Gastrocnemius medialis (tissue), 4 donors: ENCODE measurements at places on chromosomes 5 and 9. TPM values are rescaled to one million over a fixed set of nuclear protein-coding genes. Genes with fewer than 3 reads are reported as not detected.

DNA sequence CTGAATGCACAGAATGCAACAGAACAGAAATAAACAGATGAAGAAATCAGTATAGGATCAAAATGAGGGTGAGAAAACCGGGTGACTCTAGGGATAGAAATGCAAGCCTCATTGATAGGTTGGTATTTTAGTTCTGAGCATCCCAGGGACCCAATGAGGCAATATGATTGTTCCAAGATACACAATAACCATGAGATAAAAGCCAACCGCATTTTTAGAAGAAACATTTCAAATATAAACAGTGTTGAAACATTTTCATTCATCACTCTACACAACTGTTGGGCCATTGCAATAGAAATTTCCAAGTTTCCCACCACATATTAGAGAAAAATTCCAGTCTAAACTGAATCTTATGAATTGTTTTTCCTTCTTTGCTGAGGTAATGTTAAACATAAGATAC is 452.3 kb upstream of the PTGER4 start:
- no peak for DNase-seq

GRCh38 chr9:130756455-130757152 is 63.0 kb downstream of the EXOSC2 start:
- no peak for DNase-seq

DNA sequence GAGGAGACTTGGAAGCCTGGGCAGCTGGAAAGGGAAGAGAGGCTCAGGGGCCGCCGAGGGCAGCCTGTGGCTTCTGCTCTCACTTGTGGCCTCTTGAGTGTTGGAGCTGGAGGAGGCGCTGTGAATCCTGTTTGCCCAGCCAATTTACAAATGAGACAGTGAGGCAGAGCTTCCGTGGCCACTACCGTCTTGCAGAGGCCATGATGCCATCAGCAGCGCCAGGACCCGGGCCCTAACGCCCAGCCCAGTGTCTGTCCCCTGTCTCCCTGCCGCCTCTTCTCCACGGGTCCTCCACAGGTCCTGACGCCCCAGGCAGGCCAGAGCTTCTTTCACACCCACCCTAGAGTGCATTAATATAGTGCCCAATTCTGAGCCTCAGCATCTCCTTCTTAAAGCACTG is 172.8 kb downstream of the GOLPH3 start:
- no peak for DNase-seq

GRCh38 chr9:27538647-27539046 is 9.0 kb upstream of the MOB3B start:
- DNase-seq, result no peak

DNA sequence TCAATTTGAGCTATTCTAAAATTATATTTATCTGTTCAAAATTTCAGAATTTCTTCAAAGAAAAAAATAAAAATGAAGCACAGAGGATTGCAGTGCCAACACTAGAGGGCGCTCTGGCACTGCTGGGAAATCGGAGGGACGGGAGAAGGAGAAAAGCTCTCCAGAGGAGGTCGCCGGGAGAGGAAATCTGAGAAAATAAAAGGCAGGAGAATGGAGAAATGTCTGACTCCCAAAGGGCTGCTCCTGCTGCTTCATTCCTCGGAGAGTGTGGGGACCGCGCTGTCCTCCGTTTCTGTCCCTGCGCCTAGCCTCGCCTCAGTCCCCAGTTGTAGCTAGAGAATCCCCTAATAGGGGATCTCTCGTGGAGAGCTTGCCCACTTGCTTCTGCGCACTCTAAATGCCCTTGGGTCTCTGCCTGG is 40.0 kb upstream of the ARSB start:
- peak; percentile 21 for DNase-seq

DNA sequence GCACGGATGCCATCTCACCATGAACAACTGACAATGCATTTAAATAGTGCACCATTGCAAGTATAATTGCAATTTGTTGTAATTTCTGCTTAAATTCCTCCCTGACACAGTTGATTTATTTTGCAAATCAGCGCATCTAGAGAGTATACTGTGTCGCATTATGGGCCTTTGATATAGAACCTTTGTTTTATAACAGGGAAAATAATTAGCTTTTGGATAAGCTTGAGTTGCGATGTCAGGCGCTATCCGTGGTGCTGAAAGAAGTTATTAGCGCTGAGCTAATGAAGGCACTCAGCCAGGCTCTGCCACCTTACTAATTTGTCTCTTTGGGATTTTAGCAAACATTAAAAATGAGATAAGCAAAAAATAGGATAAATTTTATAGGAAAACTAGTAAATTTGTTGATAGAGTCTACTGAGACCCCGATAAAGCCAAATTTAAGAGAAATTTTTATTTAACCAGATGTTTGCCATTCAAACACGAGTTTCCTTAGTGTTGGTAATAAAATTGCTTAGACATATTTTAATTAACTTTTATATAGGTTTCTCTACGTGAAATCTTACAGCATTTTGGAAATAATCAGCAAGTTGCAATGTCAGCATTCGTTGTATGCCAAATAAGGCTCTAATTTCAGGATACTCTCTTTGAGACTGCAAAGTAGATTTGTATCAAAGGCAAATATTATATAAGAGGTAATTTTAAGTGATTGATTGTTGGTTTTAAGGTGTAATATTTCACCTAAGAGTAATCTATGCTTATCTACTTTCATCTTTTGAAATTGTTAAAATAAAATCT is 355.5 kb downstream of the TLR4 start:
- no peak for DNase-seq

DNA sequence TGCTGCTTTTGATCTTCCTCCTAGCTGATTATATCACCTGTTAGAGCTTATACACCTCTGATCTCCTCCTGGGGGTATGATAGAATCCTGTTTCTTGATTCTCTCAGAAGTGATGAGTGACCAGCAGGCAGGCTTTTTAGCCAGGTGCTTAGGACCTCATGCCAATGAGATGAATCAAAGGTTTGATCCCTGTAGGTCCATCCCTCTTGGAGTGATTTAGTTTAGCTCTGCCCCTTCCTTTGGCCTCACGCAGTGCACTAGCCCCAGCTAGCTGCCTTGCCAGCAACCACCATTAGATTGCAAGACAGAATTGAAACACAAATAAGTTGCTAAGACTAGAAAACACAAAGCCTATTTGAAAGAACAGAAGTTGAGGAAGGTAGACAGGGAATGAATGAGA is 84.4 kb downstream of the ZSWIM6 start:
- no peak for DNase-seq

The QRFP gene
- total RNA-seq, result not detected

The ANGPTL2 gene
- total RNA-seq, result 9.1 TPM

The ZNF300 gene
- 0.26 TPM for total RNA-seq

The RNF183 gene
- total RNA-seq, result not detected
